GM23338 (cell line): ENCODE measurements at places on chromosomes 5 and 9. TPM values are rescaled to one million over a fixed set of nuclear protein-coding genes. Genes with fewer than 3 reads are reported as not detected.

DNA sequence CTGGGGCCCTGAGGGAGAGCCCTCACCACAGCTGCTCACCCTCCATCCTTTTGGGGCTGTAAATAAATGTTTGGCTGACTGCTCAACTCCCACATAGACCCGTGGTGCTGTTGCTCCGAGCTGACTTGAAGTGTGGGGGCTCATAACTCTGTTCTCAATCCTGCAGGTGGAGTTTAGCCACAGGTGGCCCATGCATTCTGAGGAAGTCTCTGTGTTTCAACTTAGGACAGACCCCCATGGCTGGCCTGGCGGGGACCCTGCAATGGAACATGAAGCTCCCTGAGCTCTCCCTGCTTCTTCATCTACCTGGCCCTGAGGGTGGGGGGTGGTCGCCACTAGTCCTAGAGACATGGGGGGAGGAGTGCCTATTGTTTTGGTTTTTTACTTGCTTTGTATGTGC, 19.7 kb downstream of the NDUFS6 start:
- DNase-seq: no peak

GRCh38 chr9:113568571-113569321, 105.2 kb downstream of the RGS3 start:
- no peak for DNase-seq

The SHOC1 gene
- not detected in 2 replicates for total RNA-seq

GRCh38 chr5:98492258-98492657, 281.2 kb upstream of the RGMB start:
- DNase-seq: no peak
